Mucosa of gallbladder (tissue), 1 donor: ENCODE measurements at places on chromosomes 2 and 18. TPM values are rescaled to one million over a fixed set of nuclear protein-coding genes. Genes with fewer than 3 reads are reported as not detected.

AGXT gene
- 1.6 TPM for total RNA-seq

CPO gene
- 0.23 TPM for total RNA-seq

TSN gene
- total RNA-seq: 76.5 TPM

CKAP2L gene
- 1.5 TPM for total RNA-seq

MC2R gene
- total RNA-seq: not detected

PDE1A gene
- total RNA-seq: 27.8 TPM

FAM110C gene
- total RNA-seq: 41.8 TPM

ASB3 gene
- total RNA-seq: 18.7 TPM

SLC30A3 gene
- not detected for total RNA-seq

SOX11 gene
- 0.03 TPM for total RNA-seq

SERPINB2 gene
- total RNA-seq: not detected

RMDN2 gene
- total RNA-seq: 8.3 TPM

GRCh38 chr2:83342860-83343329 lies 1116.2 kb downstream of the SUCLG1 start:
- no peak for DNase-seq

DNA sequence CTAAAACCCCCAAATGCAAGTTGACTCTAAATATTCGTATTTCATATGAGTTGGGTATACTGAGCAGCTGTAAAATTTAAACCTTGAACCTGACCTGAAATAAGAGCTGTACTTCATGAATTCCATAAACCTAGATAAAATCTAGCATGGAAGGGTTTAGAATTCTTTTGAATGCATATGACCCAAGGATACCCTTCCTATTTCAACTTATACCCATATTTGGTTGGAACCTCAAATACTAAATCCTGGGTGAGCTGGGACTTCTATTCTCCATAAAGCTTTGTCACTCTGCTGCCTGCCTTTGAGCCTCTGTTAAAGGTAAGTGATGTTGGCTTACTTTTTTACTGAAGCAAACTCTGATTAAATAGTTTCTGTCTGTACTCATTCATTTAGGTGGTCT lies 994.6 kb downstream of the SUCLG1 start:
- DNase-seq: no peak

- no peak for DNase-seq
These were observed 8.7 kb downstream of the ASTL start for GRCh38 chr2:96129528-96130120.

GRCh38 chr2:38499548-38500282 lies 103.0 kb downstream of the HNRNPLL start:
- DNase-seq: peak; percentile 12

DNA sequence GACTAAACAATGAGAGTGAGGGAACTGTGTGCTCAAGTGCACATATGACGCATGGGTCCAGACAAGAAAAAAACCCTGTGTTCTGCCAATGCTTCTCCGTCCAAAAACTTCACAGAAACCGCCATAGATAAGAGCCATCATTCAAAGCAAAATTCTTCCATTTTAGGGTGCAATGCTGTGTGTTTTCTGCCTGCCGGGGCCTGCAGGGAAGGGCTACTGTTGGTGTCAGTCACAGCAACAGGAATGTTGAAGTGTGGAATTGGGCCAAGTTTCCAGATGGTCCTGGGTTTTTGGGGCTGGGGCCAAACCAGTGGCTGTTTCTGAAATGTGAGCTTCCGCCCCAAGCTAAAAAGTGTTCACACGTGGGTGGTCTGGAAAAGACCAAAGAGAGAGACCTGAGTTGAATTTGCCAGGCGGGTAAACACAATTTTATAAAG lies 677 bp upstream of the MC2R start:
- DNase-seq: no peak

DNA sequence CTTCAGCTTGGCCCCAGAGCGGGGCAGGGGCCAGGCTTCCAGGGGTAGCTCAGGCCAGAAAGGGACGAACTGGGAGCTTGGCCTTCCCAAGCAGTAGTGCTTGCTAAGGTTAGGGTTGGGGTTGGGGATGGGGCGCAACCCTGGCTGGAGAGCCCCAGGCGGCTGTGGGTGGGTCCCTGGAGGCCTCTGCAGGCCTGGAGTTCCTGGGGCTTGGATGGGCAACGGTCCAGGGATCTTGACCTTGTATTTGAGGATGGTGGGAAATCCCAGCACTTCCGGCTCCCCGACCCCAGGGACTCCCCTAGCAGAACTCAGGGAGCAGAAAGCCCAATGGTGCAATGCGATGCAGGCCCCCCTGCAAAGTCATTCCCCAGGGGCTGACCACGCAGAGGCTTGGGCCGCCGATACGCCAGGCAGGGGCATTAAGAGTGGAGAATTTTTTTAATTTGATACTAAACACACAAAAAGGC lies 12.6 kb upstream of the MLPH start:
- no peak for DNase-seq

DNA sequence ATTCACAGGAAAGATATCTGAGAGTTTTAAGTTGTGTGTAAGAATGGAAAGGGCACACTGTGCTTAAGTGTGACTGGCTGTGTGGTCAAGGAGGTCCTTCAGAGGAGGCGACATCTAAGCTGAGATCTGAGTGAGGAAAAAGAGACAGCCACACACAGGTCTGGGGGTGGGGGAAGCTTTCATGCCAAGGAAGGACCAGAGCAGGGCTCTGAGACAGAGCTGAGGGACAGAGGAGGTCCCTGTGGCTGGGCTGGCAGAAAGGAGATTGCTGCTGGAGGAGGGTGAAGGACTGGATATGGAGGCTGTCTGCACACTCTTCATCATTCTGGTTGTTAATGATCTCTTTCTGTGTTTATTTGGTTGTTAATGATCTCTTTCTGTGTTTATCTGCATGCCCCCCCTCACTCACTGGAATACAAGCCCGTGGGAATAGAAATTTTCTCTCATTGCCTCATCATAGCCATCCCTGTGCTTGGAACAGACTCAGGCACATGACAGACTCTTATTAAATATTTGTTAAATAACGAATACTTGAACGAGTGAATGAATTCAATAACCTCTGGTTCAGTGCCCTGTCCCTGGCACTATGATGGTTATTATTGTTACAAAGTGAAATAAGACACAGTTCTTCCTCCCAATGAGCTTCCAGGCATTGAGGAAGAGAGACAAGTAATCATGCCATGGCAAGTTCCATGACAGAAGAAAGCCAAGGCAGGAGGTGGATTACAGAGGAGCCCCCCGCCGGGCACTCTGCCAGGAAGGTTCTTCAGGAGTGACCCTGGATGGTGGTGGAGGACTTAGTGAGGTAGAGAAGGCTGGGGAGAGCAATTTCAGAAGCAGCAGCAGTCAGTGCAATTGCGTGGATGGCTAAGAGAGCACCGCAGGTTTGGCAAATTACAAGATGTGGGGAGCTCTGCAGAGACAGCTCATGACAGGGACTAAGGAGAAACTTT lies 399.4 kb upstream of the HS6ST1 start:
- DNase-seq: no peak

- no peak for DNase-seq
These were observed 32.1 kb downstream of the GRHL1 start for GRCh38 chr2:9983401-9984216.

DNA sequence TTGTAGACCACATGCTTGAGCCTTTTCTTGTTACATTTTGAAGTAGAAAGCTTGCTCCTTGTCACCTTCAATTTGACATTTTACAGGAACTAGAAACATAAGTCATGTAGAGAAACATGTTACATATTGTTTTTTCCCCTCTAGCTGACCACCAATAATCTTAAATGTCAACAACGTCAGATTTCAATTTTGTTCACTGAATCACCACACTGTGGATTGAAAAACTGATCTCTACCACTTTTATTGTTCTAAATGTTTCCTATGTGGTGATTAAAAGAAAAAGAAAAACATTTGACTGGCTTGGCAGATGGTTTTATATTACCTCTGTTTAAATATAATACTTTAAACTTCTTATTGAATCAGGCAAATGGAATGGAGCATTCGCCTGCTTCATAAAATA lies 87.7 kb downstream of the DSEL start:
- DNase-seq: no peak

GRCh38 chr18:6729247-6730091 lies at the start of gene ARHGAP28:
TSS of gene ARHGAP28 (plus strand) at chr18:6729716. CDS start at chr18:6729822, 106 bp downstream.
- peak; percentile 52 for DNase-seq

GRCh38 chr2:46695283-46695682 lies 215.9 kb downstream of the TMEM247 start:
- DNase-seq: peak; percentile 66

GRCh38 chr2:5322396-5322795 lies 369.8 kb upstream of the SOX11 start:
- DNase-seq: no peak

GRCh38 chr2:215843579-215843978 lies 169.8 kb downstream of the MREG start:
- DNase-seq: no peak
